ENCODE measurements at places on chromosomes 5 and 9.

DNA sequence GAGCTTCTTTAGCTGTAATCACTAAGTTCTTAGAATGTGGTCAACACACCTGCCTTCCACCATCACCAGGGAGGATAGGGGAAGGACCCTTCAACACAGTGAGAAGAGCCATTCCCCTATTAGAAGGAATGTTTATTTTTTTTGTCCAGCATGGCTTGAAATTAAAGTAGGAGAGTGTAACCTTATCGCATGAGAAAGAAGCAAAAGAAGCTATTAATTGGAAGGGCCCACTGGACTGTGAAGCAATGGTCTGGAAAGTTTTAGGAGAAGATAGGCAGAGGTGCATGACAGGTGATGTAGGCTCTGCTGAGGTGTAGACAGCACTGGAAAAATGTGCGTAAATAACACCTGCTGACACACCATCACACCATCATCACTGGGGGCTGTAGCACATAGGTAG lies 1526.0 kb downstream of the MAT2B start:
- no peak for DNase-seq

- DNase-seq: no peak
Measured at GRCh38 chr9:3863111-3863528, 337.3 kb upstream of the RFX3 start.

- DNase-seq: no peak
Measured at GRCh38 chr5:115435778-115436712, 108.5 kb downstream of the FEM1C start.

DNA sequence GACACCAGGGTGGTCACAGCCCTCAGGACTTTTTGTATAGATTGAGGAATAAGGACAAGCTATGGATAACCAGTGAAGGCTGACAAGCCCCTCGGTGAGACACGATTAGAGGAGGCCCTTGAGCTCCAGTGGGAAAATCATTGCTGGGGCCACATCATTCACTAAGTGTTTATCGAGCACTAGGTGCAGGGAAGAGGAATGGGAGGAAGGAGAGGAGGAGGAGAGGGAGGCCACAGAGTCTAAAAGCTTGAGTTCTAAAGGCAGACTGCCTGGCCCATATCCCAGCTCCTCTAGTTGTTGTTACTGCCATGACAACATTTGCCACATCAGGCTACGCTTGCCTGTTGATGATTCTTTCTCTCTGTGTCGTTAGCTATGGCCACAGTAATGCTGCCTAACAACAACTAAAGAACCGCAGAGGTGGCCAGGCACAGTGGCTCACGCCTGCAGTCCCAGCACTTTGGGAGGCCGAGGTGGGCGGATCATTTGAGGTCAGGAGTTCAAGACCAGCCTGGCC lies 37.6 kb downstream of the NKX2-5 start:
- no peak for DNase-seq

- no peak for DNase-seq
Measured at GRCh38 chr5:111224561-111225345, 569 bp downstream of the CAMK4 start.

DNA sequence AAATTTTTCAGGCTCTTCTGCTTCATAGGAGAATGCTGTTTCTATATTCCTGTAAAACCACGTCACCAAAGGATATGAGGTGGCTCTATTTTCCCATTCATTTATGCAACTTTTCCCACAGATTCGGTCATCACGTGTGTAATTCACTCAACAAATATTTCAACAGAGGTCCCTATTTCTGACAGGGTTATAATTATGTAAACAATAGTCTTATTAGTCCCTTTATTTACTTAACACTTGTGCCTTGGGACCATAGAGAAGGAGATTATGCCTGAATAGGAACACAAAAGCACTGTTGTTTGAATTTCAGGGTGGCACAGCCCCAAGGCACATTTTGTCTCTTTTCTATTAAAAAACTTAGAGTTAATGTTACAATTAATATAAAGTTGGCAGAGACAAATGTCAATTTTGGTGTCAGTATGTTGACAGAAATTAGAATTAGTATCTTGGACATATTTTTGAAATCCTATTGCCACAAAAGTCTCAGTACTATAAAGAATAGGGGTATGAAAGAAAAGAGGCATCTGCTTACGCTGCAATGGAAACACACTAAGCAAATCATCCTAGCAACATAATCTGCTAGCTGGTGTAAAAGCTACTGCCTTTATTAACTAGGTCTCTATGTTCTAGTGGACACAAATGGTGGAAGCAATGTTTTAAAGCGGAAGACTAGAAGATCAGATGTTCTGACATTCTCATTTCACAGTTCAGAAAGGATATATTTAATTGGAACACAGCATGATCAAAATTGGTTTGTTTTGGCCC lies 229.1 kb upstream of the TBCA start:
- DNase-seq: peak; percentile 27

DNA sequence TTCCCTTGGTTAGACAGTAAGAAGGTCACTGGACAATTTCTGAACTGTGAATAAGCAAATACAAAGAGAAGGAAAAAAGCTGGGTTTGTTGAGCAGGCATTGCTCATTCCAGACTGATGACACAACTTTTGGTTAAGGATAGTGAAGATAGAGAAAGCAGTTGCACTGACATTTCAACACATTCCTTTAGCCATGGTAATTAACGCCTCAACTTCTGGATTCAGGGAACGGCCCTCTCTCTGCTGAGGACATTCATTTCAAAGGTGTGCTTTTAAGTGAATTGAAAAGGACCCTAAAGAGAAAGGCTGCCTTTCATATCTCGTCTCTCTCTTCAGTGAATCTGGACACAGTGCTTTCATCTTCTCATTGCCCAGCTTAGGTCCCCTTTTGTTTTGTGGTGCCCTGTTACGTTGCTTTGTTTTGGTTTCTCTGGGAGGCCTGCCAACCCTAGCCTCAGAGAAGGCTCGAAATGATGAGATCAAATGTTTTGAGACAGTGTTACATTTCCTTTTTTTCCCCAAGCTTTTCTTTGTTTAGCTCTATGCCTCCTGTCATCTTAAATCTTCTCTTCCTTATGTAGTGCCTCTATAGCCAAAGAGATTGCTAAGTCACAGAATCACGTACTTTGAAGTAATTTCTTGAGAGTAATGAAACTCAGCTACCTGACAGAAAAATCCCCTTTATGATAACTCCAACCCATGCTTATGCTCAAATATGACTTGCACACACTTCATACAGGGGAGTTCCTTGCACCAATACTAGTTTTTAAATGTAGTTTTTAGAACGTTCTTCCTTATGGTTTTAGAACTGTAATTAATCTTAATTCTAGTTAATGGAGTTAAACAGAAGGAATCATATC lies 94.4 kb upstream of the IFNE start:
- peak; percentile 12 for DNase-seq

GRCh38 chr9:104871961-104872527 lies 55.9 kb downstream of the ABCA1 start:
- DNase-seq: no peak

DNA sequence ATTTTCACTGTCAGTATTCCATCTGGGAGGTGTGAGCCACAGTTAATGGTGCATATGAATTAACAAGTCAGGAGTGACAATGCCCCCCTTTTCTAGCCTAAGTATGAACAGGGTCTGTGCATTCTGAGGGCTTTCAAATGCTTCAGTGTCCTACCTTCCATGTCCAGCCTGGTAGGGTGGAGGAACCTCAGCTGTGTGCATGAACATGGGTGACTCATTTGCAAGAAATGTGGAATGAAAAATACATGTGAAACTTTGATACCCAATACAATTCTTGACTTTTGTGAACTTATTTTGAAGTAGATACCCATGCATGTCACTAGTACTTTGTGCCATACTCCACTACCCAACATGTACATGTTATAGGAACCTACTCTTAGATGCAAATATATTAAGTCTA lies 375.8 kb downstream of the SEMA5A start:
- DNase-seq: no peak

DNA sequence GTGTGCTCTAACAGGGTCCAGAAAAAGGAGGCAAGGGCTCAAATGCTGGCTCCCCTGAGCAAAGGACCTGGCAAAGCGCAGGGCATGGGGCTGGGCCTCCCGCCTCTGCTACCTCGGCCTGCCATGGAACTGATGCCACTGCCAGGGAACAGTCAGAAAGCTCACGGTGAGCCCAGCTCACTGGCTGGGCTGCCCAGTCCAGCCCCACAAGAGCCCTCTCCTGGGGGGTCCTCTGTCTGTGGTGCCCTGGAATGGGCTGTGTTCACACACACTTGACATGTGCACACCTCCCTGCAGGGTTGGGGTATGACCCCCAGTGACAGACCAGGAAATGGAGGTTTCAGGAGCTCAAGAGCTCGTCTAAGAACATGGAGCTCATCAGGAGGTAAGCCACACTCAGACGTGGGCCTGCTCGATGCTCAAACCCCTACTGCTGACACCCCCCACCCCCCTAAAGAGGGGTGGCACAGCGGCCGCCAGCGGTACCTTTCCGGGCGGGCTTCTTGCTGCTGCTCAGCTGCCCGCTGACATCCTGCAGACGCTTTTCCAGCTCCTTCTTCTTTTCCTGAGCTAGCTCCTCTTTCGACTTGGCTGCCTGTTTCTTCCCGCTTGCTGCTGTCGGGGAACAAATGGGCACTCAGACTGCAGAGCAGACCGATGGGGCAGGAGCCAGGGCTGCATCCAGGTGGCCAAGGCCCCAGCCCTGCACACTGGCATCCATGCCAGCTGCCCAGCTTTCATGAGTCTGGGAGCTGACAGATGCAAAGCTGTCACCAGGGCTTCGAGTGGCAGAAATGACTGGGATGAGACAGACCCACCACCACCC lies 9.1 kb downstream of the BRD3OS start:
- DNase-seq: no peak

GRCh38 chr9:26939955-26940711 lies 6.9 kb downstream of the PLAA start:
- DNase-seq: no peak

- no peak for DNase-seq
Measured at GRCh38 chr5:68565427-68565826, 349.9 kb downstream of the PIK3R1 start.

DNA sequence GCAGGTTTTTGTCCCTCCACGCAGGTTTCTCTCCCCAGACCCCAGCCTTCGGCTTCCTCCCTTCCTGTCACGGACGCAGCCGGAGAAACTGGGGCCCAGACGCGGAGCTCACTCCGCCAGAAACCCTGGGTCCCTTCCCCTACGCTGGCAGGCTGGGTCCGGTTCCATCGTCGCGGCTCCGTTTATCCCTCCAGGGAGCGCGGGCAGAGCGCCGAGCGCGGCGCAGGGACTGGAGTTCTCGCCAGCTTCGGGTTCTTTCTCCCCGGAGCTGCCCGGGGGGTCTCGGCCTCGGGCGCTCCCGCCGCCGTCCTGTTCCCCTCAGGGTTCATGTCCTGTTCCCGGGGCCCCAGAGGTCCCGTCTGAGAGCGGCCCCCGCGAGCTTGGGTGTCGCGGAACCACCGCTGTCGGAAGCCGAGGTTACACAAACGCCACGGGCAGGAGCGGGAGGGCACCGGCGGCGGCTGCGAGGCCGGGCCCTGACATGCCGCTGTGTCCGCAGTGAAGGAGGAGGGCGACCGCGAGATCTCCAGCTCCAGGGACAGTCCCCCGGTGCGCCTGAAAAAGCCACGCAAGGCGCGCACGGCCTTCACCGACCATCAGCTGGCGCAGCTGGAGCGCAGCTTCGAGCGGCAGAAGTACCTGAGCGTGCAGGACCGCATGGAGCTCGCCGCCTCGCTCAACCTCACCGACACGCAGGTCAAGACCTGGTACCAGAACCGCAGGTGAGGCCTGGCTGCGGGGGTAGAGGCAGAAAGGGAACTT lies 4.6 kb downstream of the BARHL1 start:
- DNase-seq: no peak

DNA sequence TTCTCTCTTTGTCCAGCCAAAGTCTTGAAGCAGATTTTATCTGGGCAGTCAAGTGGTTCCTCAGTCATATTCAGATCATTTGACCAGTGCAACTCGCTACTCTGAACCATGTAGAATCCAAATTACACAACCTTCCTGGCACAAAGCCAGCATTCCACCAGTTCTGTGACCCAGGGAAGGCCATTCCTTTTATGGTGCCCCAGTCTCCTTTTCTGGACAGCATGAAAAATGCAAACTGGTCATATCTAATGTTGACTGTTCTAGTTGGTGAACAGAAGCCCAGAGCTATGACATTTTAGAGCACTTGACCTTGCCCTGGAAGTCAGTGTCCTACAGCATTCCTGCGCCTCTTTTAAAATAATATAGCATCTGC lies 364.6 kb downstream of the BRINP1 start:
- peak; percentile 12 for DNase-seq

DNA sequence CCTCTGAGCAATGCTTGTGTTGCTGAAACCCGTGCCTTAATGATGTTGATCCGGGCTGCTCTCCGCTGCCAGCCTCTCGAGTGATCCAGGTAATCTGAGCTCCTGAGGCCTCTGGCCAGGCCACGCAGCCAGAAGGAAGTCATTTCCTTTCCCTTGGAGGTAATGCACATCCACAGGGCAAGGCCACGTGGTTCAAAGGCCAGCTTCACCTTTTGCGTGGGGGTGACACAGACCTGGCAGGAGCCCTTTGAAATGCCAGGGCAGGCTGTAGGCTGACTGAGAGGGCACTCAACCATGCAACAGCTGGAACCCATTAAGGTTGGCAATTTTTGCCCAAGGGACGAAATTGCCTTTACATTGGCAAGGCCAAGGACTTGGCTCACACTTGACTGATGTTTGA lies 80.4 kb downstream of the LIX1 start:
- no peak for DNase-seq

- no peak for DNase-seq
Measured at GRCh38 chr5:130937046-130937445, 228.0 kb downstream of the HINT1 start.

DNA sequence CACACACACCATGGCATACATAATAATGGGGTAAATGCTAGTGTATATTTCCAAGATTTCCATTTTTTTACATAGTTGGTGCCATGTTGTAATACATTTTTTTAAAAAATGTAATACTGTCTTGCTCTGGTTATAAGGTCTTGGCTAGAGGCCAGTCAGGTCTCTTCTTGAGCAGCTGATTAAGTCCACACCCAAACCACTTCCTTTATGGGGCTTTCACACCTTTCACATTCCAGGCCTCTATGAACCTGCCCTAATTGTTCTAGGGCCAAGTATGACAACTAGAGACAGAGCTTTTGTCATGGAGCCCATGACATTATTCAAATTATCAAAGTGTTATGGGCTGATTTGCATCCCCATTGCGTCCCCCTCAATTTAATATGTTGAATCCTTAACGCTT lies 495.6 kb upstream of the CTNND2 start:
- no peak for DNase-seq

DNA sequence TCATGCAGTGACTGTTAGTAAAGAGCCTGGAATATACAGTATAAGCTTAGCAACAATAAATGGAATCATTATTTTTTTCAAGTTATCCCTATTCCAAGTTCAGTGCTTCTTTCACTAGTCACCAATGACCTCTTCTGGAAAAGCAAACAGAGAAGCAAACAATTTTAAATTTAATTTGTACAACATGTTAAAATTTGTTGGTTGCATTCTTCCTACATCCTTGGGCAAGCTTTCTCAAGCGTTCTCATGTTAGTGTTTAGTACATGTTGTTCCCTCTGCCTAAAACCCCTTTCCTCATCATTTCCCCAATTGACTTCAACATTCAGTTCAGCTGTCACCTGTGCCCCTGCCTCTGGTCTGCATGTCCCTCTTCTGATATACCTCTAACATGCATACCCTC lies 123.4 kb downstream of the SEC61B start:
- no peak for DNase-seq

All from HepG2 (cell line).